NCI-H526 treated with DMSO at 0.1 percent for 48 hours (cell line): ENCODE measurements at places on chromosomes 7 and 10.

DNA sequence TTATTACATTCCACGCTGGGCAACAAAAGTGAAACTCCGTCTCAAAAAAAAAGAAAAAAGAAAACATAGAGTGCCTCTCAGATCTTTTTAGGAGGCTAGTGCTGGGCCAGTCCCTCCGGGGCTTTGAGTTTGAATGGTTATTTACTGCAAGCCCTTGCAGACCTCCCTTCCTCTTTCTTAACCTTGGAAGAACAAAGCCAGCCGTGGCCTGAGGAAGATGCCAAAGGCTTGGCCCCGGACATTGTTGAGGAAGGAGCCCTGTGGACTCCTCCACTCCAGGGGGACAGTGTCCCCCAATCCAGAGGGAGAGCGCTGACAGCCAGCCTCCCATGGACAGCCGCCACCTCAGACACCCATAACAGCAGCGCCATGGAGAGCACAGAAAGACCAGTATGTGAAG, 5.0 kb downstream of the TSPAN33 start:
- DNase-seq = no peak

GRCh38 chr10:88541116-88541626, 41.9 kb downstream of the RNLS start:
- DNase-seq = no peak

- DNase-seq = no peak
These were observed 294.7 kb downstream of the PRKG1 start for GRCh38 chr10:51368943-51369342.

GRCh38 chr7:22586786-22587140, 86.8 kb upstream of the STEAP1B start:
- DNase-seq = no peak

GRCh38 chr7:151511270-151511669, 8.4 kb downstream of the RHEB start:
- DNase-seq = no peak

DNA sequence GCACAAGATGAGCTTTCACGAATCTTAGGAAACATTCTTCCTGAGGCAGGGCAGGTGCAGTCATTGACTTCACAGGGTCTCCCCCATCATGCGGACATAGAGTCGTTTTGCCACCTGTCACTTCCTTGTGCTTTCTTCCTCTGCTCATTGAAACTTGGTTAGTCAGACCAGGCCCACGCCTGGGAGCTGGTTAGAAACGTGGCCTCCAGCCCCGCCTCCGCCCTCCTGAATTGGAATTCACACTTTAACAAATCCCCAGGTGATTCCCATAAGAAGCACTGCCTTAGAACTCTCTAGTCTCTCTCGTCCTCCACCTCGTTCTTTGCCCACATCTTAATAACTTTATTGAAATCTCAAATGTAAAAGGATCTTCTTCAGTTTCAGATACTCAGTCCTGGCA, 265.5 kb upstream of the FZD8 start:
- no peak for DNase-seq

GRCh38 chr7:36336390-36336789, 53.3 kb upstream of the ANLN start:
- no peak for DNase-seq

DNA sequence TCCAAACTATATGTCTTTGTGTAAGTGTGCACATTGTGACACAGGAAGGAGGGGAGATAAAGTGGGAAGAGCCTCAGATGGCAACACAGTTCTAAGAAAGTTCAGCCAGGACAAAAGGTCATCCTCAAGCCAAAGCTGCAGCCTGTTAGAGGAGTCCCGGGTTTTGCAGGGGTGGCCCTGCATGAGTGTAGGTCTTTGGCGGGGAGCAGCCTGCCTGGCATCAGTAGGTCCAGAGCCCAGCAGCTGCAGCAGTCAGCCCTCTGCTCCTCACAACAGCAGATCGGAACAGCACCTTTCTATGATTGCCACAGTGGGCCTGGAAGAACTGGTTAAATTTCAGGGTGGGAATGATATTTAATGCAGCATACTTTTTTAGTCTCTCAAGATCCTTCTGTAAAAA, 13.5 kb upstream of the VDAC2 start:
- no peak for DNase-seq

- no peak for DNase-seq
These were observed 651.8 kb downstream of the PARD3 start for GRCh38 chr10:34163075-34163905.

- DNase-seq = no peak
These were observed 123.0 kb upstream of the ADARB2 start for GRCh38 chr10:1860351-1860750.

DNA sequence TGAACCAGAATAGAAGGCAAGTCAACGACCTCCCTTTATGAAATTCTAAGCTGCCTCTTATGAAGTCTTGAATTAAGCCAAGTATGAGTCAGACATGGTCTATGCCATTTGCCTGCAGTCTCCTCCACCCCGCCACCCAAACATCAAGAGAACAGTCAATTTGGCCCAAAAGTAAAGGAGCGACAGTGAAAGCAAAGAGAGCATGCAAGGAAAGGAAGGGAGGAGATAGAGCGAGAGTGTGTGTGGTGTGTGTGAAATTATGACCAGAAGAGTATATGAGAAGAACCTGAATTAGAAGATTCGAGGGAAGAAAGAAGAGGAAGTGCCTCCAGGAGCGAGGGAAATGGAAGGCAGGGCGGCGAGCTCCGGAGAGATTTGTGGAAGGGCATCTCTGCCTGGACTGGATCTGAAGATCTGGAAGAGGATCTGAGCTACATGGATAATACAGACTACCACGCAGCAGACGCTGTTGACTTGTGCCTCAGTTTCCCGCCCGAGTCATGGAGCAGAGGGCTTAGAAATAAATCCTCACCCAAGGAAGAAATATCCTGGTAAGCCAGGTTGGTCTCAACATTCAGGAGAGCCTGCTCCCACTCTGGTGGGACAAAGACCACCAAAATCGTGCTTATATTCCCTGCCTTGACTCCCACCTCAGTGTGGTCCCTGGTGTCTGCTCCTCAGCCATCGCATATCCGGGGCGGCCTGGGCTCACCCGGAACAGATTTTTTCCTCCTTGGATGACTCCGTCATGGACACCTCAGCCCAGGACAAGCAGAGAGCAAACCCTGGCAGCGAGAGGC, 459 bp downstream of the ZDHHC6 start:
- DNase-seq = no peak

DNA sequence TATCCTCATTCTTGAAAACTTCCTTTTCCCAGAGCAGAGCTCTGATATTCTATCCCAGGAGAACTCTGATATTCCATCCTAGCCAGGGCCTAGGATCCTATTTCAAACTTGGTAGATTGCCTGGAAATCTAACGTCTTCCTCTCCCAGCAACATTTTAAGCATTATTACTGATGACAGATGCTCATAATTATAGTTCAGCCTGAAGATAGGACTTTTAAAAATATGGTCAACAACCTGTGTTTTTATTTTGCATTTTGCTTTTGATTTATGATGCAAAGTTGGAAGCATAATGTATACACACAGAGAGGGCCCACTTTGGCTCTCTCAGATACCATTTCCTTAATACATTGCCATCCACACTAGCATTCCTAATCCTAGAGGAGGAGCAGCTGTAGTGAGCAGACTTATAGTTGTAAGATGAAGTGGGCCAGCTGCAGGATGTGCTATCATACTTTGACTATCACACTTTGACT, 457.4 kb upstream of the TPK1 start:
- no peak for DNase-seq

- no peak for DNase-seq
These were observed 7.0 kb upstream of the DPYSL4 start for GRCh38 chr10:132179551-132180392.

DNA sequence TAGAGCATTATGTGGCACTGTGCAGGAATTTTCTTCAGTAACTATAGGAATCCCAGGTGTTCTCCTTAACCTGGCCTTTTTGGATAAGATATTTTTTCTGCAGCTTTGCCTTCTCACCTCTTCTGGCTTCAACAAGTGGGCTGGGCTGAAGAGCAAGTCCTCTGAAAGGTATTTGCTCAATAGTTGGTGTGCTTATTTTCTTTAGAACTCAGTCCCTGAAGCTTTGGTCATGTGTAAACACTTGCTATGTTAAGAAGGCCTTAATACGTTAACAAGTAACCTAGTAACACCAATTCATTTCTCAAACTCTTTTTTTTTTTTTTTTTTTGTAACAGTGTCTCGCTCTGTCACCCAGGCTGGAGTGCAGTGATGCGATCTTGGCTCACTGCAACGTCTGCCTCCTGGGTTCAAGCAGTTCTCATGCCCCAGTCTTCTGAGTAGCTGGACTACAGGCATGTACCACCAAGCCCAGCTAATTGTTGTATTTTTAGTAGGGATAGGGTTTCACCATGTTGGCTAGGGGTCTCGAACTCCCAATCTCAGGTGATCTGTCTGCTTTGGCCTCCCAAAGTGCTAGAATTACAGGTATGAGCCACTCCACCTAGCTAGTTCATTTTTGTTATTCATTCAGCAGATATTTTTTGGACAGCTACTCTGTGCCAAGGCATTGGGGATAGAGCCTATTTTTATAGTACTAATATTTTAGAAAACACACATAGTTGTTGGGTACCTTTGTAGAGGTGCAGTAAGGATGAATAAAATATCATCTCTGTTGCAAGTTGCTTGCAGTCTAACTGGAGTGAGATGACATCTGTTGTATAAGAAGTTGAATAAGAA, 164.6 kb downstream of the SND1 start:
- DNase-seq = no peak
